Activated B cell treated with CpG ODN at 0.5 μM for 24 hours (primary cell): ENCODE measurements at places on chromosomes 16 and 17. TPM values are rescaled to one million over a fixed set of nuclear protein-coding genes. Genes with fewer than 3 reads are reported as not detected.

The SHISA9 gene
- 0.02 and 0.07 TPM in 2 replicates for total RNA-seq

The C17orf78 gene
- not detected in 2 replicates for total RNA-seq

The IL34 gene
- 0.49 and 0.71 TPM in 2 replicates for total RNA-seq

The HOXB8 gene
- total RNA-seq: not detected in 2 replicates

The DYNC1LI2 gene
- total RNA-seq: 64.3 and 84.4 TPM in 2 replicates

The PDIA2 gene
- total RNA-seq: not detected in 2 replicates

The UMOD gene
- total RNA-seq: not detected in 2 replicates

The GUCY2D gene
- not detected in 2 replicates for total RNA-seq

DNA sequence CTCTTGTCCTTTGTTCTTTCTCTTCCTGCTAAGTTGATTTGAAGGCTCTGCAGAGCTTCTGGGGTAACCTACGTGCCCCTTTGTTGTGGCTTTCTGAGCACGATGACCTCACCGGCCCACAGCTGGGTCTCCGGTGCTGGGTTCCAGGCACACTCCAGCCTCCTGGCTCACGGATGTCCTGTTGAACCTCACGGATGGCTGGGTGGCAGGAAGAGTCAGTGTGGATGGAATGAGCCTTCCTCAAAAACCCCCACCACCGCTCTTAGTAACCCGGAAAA is 116.0 kb downstream of the SOCS1 start:
- DNase-seq: no peak

- no peak for DNase-seq
These were observed 85.2 kb upstream of the FAM20A start for GRCh38 chr17:68686108-68686988.

GRCh38 chr17:34393401-34393800 is 30.4 kb upstream of the CCL1 start:
- no peak for DNase-seq

GRCh38 chr17:78147315-78147998 is 1.3 kb downstream of the C17orf99 start:
- DNase-seq: no peak

- DNase-seq: peak; percentile 36
These were observed 725 bp upstream of the CACNA1H start for GRCh38 chr16:1152123-1152638.

DNA sequence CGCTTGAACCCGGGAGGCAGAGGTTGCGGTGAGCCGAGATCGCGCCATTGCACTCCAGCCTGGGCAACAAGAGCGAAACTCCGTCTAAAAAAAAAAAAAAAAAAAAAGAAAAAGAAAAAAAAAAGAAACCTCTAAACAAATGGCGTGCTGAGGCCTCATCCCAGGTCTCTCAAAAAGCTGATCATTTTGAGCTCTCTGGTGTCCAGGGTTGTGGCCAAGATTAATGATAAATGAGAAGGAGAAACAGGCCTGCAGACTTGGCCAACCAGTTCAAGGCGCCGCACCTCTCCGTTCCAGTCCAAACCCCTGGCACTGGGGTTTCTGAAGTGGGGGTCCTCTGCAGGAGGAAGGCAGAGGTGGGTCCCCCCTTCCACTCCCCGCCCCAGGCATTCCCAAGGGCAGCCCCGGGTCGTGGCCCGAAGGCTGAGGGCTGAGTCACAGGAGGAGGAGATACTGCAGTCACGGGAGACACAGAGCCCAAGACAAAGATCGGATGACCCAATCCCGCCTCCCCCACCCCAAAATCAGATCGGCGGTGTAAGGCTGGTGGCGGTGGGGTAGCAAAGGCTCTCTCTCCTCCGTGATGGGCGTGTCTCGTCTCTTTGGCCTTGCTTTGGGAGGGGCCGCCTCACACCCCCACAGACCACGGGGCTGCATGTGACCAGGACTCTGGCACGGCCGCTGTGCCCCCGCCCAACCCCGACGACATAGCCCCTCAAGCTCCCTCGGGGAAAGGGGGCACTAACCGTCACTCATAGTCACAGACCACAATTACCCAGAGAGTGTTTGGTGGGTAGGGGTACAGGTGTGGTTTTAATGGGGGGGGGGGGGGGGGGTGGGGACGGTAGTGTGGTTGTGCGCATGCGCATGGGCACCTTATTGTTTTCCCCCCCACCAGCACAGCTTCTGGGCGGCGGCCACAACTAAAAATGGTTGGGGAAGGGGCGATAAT is 1.1 kb downstream of the VAT1 start:
- DNase-seq: peak; percentile 54

- no peak for DNase-seq
These were observed 157.0 kb downstream of the CPPED1 start for GRCh38 chr16:12646490-12647274.

- no peak for DNase-seq
These were observed 1.3 kb downstream of the HGS start for GRCh38 chr17:81685108-81685507.

DNA sequence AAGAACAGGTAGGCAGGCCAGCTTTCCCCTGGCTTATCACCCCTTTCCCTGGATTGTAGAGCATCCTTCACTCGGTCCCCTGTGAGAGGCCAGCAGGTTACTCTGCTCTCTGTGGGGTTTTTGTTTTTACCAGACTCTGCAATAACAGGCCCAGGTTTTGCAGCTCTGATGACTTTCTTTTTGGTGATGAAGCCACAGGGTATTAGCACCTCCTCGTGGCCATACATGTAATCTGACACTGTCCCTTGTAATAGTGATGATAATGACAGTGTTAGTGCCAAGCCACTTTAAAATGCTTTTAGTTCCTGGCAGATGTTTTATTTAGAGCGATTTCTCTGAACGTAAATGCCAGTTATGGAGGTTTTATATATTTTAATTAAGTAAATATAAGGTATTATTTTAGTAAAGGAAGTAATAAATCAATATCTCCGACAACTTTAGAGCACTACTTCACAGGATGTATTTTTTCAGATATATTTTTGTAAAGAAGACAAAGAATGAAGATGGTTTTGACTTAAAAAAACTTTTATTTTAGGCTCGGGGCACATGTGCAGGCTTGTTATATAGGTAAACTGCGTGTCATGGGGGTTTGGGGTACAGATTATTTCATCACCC is 38.0 kb upstream of the CPHXL start:
- no peak for DNase-seq

GRCh38 chr17:16150251-16150856 is 65.0 kb downstream of the NCOR1 start:
- DNase-seq: no peak

DNA sequence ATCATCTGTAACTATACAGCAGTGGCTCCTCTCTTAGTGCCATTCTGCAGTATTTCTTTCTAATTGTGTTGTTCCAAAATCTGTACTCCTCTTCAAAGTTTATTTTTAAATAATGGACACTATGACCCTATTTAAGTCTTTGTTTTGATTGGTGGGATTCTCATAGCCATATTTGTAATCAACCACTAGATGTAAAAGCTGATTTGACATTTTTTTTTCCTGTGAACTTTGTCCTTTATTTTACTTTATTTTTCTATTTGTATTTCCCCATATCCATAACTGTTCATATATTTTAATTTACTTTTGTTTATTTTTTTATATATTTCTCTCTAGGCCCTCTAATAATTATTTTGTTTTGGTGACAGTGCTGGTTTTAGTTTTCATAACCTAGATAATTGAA is 544.4 kb downstream of the KCNJ2 start:
- no peak for DNase-seq

DNA sequence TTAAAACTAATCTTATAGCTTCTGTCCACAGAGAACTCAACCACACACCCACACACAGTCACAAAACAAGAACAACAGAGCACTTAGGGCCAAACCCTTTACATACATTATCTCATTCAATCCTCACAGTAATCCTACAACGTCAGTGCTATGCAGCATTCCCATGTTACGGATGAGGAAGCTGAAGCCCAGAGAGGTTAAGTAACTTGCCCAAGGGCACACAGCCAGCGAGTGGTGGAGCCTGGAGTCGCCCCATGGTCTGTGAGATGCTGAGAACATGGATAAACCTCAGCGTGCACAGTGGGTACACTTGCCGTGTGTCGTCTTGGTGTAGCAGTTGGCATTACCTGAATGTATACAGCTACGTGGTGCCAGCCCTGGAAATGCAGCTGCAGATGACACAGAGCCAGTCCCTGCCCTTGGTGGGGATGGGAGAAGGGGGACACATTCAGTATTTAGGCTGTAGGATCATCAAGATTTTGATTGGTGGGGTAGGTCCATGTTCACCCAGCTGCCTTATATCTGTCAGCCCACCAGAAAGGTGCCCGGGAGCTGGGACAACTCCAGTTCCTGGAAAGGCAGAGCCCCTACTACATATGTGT is 177.0 kb downstream of the IRF8 start:
- no peak for DNase-seq

- no peak for DNase-seq
These were observed 15.4 kb downstream of the SPIRE2 start for GRCh38 chr16:89843409-89844350.

DNA sequence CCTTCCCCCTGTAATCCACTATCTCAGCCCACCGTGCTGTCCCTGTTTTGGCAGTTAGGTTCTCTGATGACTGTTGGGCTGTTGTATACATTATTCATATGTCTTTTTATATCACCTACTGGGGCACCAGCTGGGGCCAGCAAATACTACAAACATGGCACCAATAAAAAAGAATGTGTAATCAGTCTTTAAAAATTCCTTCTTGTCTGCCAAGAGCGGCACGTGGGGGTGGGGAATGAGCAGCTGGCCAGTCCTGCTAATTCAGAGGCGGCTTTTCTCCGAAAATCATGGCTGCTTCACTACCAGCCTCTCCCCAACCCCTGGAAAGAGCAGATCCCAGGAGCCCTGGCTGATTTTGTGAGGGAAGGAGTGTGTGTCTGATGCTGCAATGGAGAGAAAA is 77.7 kb upstream of the EEF2KMT start:
- DNase-seq: no peak

DNA sequence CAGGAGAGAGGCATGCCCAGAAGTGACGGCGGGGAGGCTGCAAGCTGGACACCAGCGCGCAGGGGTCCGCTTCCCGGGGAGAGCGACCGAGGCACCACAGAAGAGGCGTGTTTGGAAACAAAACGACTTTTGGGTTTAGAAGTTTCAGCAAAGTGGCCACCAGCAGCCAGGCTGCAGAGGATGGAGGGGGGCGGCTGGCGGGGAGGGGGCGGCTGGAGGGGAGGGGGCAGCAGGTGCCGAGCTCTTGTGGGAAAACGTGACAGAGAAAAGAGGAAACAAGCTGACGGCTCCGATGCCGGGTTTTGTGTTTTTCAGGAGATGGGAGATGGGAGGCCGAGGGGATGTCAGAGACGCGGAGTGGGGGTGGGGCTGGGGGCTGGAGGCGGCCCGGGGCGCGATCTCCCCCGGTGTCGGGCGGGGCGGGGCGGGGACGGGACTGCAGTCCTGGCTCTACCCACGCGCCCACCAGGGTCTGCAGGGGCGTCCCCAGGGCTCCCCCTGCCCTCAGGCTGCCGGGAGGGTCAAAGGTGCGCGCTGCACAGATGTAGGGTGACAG is 32.1 kb upstream of the RPH3AL start:
- DNase-seq: no peak

GRCh38 chr17:48492401-48493298 is 38.2 kb downstream of the HOXB1 start:
- peak; percentile 53 for DNase-seq

GRCh38 chr17:17532991-17533390 is 36.8 kb upstream of the RASD1 start:
- no peak for DNase-seq

- DNase-seq: no peak
These were observed 240.3 kb upstream of the N4BP1 start for GRCh38 chr16:48850097-48850770.

DNA sequence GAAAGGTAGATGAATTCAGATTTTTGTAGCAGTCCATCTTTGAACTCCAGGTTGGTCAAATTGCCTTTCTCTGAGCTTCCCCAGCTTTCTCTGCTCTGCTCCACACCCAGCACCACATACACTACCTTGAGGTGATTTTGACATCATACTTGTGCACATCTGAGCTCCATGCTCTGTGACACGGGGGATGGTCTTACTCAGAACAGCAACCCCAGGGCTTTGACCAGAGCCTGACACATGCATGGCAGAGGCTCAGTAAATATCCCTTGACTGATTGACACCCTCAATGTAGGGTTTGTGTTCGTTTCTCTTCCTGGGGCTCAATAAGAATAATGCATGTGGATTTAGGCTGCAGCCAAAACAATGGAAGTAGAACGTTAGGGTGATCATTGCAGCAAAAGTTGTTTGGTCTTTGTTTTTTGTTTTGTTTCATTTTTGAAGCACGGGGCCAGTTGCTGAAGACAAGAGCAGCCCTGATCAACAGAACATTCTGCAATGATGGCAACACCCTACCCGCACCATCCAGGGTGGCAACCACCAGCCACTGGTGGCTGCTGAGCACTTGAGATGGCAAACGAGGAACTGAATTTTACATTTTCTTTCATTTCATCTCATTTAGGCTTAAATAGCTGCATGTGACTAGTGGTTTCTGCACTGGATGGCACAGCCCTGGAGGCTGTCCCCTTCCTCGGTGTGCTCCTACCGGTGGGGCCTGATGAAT is 224.8 kb upstream of the TNRC6C start:
- DNase-seq: no peak

- peak; percentile 86 for DNase-seq
These were observed at the start of the genes ZNF646 and ZNF668 for GRCh38 chr16:31073970-31074813. ZNF646 (plus strand) TSS chr16:31074422; CDS start chr16:31076325, 1,903 bp downstream. ZNF668 (minus strand) TSS chr16:31074240; CDS start chr16:31064459, 9,781 bp downstream.

DNA sequence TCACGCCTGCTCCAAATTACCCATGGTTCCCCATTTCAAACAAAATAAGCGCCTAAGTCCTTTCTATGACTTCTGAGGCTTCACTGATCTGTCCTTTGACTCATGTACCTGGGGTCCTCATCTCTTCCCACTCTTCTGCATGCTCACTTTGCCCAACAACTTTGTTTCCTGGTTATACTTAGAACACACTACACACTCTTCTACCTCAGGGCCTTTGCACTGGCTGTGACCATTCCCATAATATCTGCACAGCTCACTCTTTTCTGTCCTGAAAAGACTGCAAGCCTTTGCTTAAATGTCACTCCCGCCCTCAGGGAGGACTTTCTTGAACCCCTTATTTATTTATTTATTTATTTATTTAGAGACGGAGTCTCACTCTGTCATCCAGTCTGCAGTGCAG is 14.1 kb downstream of the CDH1 start:
- DNase-seq: no peak

DNA sequence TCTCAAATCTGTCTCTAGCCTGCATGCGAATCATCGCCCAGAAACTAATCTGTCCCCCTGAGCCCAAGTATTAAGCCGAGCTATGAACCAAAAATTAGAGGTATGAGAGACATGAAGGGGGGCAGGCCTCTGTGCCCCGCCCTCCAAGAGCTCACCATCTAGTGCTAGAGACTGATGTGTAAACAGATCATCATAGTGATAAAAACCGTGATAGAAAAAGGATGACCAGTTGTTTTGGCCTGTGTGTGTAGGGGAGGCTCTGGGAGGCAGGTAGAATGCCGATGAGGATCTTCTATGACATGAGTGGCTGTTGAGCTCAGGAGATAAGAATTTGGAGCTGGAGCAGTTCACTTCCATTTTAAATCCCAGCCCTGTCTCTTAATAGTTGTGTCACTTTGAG is 89.1 kb upstream of the TBX2 start:
- no peak for DNase-seq
